ENCODE measurements at places on chromosomes 12 and 14.

- DNase-seq, result peak; percentile 92
These were observed 24.9 kb downstream of the PSMC1 start for GRCh38 chr14:90281261-90281660.

DNA sequence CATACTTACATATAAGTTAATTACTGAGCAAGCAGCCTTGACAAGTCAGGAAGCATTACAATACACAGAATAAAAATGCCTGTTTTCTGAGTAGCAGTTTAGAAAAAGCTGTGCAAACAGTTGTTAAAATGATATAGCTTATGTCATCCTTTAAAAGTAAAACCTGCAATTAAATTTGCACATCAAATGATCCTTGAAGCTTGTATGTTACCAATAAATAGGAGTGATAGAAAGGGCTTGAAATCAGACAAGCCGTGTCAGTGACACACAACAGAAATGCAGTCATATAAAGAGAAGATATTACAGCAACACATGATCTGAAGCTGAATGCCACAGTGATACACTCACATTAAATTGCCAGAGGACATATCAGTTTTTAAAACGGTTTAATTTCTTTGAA, 70.0 kb downstream of the EPS8 start:
- no peak for DNase-seq

- no peak for DNase-seq
These were observed 275.7 kb upstream of the SLC16A7 start for GRCh38 chr12:59320112-59320511.

- DNase-seq, result no peak
These were observed 7.3 kb downstream of the VAMP1 start for GRCh38 chr12:6463216-6463615.

DNA sequence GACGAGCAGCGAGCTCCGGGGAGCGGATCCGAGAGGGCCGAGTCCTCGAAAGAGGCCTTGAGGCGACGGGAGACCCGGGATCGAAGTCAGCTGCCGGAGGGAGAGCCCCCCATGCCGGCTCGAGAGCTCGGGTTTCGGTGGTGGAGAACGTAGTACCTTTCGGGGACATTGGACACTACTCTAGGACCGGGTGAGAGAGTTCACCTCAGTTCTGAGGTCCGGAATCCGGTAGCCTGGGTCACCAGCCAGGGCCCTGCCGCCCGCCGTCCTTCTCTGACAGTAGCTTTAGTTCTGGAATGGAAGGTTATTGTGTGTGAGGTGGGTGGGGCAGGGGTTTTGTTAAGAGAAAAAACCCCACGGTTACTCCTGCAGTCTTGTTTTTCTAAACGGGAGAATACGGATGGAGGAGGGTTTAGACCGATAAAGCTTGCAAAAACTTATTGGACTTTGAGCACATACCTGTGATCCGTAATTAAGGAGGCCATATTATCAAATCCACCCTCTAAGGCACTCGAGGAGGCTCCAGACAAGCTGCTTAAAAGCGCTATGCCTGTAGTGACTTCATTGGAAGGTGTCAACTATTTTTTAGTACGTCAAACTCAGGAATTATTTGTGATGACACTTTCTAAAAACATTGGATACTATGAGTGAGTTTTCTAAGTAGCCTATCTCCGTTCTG, 765 bp downstream of the SCYL2 start:
- no peak for DNase-seq

- DNase-seq, result no peak
These were observed 160.2 kb downstream of the CCDC91 start for GRCh38 chr12:28350502-28350901.
